Esophagus mucosa (tissue), 1 donor: ENCODE measurements at places on chromosomes 5 and 9. TPM values are rescaled to one million over a fixed set of nuclear protein-coding genes. Genes with fewer than 3 reads are reported as not detected.

GRCh38 chr5:66410122-66410521 lies 186.1 kb upstream of the MAST4 start:
- no peak for ATAC-seq

- ATAC-seq: no peak
These were observed 63.6 kb upstream of the OLFM1 start for GRCh38 chr9:135023786-135024405.

DNA sequence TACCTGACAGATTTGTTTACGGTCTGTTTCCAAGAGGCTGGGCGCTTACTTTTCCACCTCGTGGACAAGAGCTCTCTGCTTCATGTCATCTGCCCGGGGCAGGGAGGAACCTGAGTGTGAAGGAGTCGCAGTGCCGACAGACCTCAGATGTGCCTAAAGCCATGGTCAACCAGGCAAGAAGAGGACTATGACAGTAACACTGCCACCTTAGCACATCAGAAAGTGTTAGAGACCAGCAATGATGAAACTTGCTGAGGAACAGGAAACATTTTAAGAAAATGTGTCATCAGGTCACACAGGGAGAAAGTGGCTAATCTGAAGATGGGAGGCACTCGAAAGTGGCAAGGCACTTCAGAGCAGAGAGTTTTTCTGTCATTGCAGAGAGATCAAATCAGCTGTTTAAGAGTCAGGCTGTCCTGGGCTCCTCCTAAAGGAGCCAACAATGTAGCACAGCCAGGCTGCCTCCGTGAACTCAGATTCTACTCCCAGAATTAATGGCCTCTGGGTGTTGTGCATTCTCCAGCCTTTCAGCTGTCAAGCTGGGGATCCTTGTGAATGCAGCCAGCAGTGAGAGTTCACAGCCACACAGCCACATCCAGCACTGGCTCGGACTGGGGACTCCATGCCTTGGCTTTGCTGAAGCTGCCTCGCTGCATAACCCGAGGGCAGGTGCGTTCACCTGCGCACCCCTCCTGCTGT lies 94.6 kb downstream of the RAPGEF1 start:
- peak; percentile 10 for ATAC-seq

DNA sequence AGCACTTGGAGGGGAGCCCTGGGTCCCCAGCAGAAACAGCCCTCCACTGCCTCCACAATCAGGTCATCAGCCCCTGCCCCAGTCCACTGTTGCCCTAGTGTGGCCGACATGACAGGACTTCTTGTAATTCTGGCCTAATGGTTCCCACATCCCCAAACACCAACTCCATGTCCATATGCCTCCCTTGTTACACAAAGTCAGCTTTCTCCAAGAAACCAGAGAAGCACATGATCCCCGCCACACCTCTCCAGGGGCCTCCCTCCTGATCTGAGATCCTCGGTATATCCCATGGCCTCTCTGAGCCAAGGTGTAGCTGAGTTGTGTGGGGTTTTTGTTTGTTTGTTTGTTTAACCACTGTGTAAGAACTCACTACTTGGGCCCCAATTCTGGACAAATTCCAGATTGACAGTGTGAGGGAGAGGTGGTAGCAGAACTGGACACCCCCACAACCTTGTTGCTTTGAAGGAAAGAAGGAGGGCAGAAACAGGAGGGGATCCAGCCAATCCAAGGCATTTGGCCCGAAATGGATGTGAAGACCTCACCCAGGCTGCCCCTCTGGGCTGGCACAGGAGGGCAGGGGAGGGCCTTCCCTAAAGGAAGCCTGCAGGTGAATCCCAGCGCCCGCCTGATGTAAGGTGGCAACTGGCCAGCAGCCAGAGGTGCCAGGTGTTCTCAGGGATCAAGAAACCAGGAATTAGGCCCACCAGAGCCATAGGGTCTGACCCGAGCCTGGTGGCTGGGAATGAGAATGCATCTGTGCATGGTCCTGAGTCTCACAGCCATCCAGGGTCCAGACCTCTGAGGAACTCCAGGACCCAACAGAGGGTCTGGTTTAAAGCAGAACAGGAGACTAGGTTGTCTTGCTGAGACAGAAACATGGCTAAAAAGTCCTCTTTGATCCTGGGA lies 13.4 kb downstream of the IRF1 start:
- ATAC-seq: no peak

DNA sequence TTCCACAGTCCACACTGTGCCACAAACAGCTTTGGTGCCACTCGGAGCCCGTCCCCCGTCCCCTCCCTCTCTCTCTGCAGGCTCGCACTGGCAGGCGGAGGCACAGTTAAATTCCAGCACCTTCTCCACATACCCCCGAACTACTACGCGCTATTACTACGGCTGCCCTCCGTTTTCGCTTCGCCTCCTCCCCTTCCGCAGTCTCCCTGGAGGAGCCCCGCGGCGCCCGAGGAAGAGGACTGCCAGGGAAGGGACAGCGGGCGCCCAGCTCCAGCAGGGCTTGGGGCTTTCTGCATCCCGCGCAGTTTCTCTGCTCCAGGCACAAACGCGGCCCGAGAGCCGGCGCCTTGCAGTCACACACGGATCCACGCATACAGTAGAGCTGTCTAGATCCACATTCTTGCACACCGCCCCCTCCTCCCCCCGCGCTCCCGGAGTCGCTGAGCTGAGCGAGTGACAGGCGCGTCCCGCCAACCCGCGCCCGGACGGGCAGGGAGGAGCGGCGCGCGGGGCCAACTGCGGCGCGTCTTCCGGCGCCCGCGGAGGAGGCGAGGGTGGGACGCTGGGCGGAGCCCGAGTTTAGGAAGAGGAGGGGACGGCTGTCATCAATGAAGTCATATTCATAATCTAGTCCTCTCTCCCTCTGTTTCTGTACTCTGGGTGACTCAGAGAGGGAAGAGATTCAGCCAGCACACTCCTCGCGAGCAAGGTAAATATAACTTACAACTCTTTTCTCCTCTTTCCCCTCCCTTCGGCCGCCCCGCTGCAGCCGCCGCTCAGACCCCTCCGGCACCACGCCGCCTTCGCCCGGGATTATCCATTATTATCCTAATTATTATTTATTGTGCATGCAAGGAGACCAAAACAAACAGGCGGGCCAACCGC lies at the start of gene SMARCA2:
SMARCA2 (plus strand) TSS at position 652 of the 885 bp plus-strand sequence. CDS start 13,676 bp downstream, outside the sequence.
- ATAC-seq: peak; percentile 91

GRCh38 chr5:142082182-142082781 lies 26.3 kb upstream of the NDFIP1 start:
- no peak for ATAC-seq

- no peak for ATAC-seq
These were observed 168.5 kb upstream of the ISL1 start for GRCh38 chr5:51214746-51215145.

GRCh38 chr5:154081246-154081645 lies 42.5 kb downstream of the MFAP3 start:
- ATAC-seq: no peak

DNA sequence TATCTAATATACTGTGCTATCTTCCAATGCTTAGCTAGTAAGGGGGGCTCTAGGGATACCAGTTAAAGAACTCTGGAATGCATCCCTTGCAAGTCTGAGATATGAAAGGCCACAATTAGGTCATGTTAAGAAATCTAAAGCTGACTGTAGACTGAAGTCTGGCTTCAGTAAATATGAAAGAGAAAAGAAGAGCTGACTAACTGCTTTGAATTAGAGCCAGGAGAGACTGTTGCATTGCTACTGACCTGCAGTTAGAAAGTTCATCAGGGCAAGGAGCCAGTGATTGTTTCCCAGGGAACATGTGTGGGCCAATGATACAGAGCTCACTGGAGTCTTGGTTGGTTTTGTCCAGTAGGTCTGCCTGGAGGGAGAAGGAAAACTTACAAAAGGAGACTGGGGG lies 472.1 kb upstream of the TNC start:
- ATAC-seq: peak; percentile 67

DNA sequence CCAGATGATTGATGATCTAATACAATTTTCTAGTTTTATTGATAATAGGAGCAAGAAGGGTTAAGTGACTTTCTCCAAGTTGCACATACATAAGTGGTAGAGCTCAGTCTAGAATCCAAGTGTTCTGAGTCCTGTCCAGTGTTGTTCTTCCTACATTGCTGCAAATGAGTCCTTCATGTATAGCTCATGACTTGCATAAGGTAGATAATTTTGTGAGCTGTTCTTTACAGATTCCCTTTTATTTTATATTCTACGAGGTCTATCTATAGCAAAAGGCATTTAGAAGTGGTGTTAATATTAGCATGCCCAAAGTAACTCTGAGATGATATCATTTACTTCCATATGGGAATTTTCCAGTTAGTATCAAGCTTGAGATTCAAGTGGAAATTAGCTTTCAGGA lies 20.0 kb downstream of the MRPS30 start:
- no peak for ATAC-seq

DNA sequence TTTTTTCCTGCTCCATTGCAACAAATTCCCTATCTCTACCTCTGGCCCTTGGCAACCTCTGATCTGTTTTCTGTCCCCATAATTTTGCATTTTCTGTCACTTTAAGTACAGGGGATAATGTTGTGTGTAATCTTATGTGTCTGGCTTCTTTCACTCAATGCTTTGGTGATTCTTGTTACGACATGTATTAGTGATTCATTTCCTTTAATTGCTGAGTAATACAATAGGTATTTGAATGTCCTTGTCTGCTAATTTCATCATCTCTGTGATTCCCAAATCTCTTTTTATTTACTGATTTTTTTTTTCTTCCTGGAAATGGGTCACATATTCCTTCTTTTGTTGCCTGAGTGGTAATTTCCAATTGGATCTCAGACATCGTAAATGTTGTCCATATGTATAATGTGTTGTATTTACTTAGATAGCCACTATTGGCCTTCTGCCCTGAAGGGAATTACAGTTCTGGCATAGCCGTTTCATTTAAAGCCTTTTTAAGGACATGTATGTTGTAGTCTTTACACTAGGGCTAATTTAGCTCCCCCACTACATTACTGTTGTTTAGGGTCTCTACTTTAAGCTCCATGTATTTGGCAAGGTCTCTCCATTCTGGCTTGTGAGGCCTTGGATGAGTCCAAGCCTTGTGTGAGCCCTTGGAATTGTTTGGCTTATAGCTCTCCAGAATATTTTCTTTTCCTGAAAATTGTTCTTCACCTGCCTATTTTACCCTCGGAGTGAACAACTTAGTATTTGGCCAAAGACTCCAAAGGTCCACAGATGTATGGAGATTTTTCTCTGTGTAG lies 683.8 kb downstream of the LRRC70 start:
- peak; percentile 97 for ATAC-seq

DNA sequence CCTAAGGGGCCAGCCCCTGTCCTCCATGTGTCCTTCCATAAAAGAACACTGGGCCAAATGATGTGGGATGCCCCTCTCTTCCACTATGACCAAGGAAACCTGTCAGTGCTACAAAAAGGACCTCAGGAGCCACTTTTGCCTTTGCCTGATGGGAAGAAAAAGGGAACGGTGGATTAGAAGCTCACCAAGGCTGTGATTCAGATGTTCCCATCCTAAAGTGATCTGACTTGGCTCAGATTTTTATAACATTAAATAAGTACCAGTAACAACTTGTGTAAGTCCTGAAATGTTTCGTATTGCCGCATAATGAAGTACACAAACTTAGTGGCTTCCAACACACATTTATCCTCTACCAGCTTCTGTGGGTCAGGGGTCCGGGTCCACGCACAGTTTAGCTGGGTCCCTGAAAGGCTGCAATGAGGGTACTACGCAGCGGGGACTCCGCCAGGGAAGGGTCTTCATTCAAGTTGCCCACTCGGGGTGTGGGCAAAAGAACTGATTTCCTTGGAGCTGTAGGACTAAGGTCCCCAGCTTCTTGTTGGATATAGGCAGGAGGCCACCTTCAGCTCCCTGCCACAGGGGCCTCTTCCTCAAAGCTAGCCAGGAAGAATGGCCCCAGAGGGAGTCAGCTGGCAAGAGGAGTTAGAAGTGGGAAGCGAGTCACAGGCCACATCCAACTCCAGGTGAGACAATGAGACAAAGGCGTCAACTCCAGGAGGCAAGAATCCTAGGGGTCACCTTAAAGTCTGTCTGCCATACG lies 60.4 kb downstream of the RAPGEF1 start:
- no peak for ATAC-seq

GRCh38 chr5:160233215-160233614 lies 3.9 kb downstream of the FABP6 start:
- peak; percentile 45 for ATAC-seq

- no peak for ATAC-seq
These were observed 141.5 kb downstream of the TSSK1B start for GRCh38 chr5:113293068-113293974.

GRCh38 chr5:27387535-27388073 lies 349.2 kb upstream of the CDH9 start:
- ATAC-seq: no peak

DNA sequence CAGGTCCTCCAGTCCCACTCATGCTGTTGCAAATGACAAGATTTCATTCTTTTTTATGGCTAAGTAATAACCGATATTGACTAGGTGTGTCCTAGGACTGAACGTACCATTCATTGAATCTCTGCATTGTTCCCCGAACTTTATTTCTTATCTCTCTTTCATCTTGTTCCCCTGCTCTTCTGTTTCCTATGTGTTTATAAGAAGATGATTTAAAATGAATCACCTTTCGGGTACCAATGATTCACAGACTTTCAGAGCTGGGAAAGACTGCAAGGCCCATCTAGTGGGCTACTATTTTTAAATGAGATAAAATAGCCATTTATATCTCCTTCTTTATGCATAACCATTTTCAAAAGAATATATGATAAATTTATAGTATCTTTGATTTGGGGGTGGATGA lies 133.0 kb downstream of the CDH18 start:
- no peak for ATAC-seq

DNA sequence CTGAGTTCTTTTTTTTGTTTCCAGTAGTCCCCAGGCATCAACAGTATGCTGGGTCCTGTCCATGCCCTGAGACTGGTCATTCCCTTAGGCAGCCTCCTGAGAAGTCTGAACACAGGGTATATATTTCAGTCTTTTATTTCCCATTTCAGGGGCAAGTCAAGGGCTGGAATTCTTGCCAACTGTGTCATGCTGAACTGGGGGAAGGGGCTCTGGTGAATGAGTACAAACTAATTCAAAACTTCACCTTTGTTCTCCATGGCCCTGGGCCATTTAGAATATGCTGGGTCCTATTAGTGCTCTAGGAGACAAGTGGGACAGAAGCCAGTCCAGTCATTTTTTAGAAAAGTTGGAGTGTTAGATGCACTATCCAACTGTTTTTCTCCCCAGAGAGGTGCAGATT lies 170.3 kb downstream of the TMC1 start:
- ATAC-seq: no peak

- no peak for ATAC-seq
These were observed 360.5 kb downstream of the KCTD16 start for GRCh38 chr5:144531188-144531587.

NAIP gene
- total RNA-seq: 4.2 TPM

PCDHGC5 gene
- total RNA-seq: 1.0 TPM

PHF24 gene
- total RNA-seq: 0.48 TPM

KIAA0825 gene
- total RNA-seq: 2.2 TPM

CCNO gene
- total RNA-seq: 2.2 TPM

ZMYND19 gene
- total RNA-seq: 21.5 TPM

PCDHGB5 gene
- 5.8 TPM for total RNA-seq

TNFSF15 gene
- 1.7 TPM for total RNA-seq

SPATA31C1 gene
- not detected for total RNA-seq

MFAP3 gene
- total RNA-seq: 19.6 TPM
